Dermis blood vessel endothelial cell (primary cell): ENCODE measurements at places on chromosomes 16 and 17. TPM values are rescaled to one million over a fixed set of nuclear protein-coding genes. Genes with fewer than 3 reads are reported as not detected.

The PROCA1 gene
- total RNA-seq = 0.51 and 0.56 TPM in 2 replicates

- DNase-seq = no peak
Observed at GRCh38 chr17:80027043-80027435, 8.6 kb downstream of the TBC1D16 start.

DNA sequence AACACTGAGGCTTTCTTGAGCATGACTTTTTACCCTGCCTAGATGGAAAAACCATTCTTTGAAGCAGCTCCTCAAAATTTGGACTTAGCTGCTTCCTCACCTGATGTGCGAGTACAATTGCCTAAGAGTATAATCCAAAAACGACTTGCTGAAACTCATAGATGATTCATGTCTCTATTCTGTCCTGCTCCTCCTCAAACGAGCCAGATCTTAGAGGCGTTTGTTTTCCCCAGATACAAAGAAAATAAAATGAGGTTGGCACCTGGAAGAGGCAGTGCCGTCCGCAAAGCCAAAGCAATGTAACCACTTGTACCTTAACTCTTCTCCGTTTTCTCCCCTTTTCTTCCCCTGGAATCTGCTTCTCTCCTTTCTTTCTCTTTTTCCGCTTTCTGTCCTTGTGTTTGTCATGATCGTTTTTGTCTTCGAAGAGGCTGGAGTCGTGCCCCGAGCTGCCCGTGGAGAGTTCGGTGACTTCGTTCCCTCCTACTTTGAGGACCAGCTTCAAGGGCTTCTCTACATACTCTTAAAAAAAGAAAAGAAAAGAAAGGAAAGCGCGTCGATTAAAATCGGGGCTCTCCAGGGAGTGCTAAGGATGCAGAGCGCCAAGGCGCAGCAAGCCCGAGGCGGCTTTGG lies 895 bp downstream of the BRD7 start:
- DNase-seq = peak; percentile 25

DNA sequence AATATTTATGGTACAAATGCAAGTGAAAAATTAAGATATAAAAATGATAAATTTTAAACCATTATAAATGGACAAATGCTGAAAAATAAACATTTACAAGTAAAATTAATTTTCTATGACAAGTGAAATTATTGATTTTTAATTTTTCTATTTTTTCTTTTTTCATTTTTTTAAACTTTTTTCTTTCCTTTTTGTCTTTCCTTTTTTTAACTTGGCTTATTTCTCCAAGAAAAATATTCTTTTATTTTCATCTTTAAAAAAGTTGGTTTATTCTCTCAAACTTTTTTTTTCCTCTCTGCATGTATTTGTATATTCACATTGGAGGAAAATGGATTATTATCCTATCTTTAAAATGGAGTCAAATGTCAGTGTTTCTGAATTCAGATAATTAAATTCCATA lies 3.9 kb upstream of the IGF2BP1 start:
- no peak for DNase-seq

DNA sequence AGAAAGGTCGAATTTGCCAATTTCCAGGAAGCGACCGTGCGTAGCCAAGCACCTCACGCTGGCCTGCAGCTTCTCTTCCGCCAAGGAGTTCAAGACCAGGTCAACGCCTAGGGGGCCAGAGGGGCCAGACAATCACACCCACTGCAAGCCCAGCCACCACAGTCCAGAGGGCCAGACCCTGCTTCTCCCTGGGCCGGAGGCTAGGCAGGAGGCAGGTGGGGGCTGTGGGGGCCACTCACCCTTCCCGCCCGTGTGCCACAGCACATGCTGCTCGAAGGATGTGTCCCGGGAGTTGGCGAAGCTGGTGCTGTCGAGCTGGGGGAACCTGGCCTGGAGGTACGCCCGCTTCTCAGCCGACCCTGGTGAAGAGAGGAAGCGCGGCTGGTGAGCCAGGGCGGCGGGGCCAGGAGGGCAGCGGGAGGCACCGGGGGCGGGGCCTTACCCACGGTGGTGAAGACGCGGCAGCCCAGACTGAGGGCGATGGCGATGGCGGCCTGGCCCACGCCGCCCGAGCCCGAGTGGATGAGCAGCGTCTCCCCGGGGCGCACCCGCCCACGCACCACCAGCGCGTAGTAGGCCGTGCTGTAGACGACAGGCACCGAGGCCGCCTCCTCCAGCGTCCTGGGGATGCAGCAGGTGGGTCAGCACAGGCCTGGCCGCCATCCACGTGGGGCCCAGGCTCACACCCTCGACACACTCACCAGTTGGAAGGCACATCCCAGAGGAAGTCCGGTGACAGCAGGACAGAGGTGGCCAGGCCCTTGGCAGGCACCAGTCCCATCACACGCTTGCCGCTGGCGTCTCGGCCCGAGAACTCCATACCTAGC lies 14.3 kb downstream of the FASN start:
- no peak for DNase-seq
